ENCODE measurements at places on chromosomes 12 and 14.

DNA sequence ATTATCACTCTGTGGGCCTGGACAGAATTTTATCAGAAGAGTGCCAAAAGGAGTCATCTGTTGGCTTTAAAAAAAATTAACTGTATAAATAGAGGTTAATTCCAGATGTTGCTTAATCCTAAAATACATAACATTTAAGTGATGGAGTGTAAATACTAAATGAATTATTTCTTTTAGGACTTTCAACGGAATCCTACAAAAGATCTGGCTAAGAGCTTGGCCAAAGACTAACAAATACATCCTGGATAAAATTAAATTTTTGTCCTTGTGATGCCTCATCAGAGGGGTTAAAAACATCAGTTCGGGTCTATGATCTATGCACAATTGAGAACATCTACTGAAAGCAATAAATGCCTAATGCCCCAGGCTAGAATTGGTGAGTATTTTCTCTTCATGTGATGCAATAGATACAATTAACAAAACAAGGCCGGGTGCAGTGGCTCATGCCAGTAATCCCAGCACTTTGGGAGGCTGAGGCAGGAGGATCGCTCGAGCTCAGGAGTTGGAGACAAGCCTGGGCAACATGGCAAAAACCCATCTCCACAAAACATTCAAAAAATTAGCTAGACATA, 49.8 kb upstream of the RAP1B start:
- no peak for DNase-seq

DNA sequence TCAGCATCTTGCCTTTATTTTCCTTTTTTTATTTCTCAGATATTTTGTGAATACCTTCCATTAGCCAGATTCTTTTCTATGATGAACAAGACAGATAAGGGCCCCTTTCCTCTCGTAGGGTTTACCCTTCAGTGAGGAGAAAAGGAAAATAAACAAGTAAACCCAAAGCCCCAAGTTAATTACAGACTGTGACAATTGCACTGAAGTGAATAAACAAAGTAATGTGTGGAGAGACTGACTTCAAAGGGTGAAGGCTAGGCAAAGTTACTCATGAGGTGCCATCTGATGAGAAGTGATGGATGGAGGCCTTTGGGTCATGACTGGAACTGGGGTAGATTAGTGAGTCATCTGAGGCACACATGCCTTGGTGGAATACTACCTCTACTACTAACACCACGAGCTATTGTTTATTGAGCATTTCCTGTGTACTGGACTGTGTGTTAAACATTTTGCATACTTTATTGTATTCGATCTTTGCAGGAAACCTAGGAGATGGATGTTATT, 143.4 kb upstream of the PRICKLE1 start:
- no peak for DNase-seq

DNA sequence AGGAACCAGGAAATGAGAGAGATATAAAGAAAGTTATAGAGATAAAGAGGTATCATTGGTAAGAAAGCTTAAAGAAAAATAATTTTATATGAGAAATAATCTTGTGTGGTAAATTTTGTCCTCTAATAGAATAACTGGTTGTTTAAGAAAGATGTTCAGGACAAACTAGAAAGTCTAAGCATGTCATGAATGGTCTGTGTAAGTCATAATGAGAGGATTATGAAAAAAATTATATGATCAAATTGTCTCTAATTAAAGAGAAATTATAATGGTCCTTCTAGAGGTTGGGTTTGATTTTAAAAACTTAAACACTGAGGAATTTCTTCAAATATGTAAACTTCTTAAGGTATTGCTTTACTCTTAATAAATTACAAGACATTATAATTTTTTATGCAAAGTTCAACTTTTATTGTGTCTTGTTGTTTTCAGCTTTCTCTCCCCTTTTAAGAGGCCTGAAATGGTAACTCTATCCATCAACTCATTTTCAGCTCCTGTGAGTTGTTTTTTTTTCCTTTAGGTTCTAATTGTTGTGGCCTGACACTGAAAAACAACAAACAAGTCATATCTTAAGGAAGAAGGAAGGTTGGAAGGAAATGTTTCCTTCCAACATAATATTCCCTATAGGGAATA, 88.2 kb upstream of the CNOT2 start:
- no peak for DNase-seq

DNA sequence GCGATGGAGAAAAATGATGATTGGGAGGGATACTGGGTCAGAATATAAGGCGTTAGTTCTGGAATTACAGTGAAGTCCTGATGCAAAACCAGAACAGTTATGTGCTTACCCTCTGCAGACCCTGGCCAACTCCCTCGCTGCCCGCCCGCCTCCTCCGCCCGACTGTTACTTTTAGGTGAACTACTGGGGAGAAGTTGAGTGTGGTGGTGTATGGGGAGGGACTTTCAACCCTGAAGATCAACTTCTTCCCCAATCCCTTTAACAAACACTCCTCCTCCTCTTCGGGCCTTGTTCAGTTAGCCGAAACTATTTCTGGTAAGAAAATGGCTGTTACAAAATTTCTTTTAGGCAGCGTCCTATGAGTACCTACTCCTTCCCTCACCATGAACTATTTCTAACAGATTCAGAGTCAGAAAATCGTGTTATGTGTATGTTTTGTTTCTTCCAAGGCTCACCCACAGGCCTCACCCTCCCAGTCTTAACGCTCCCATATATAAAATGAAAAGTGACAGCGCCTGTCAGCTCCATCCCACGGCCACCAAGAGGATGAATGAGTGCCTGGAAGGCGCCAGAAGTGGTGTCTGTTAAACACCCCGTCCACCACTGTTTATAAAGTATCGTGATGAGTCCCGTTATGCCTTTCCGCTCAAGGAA, 1.3 kb downstream of the FBXO33 start:
- DNase-seq: no peak

GRCh38 chr14:31926123-31926522, 151.0 kb upstream of the ARHGAP5 start:
- DNase-seq: no peak

DNA sequence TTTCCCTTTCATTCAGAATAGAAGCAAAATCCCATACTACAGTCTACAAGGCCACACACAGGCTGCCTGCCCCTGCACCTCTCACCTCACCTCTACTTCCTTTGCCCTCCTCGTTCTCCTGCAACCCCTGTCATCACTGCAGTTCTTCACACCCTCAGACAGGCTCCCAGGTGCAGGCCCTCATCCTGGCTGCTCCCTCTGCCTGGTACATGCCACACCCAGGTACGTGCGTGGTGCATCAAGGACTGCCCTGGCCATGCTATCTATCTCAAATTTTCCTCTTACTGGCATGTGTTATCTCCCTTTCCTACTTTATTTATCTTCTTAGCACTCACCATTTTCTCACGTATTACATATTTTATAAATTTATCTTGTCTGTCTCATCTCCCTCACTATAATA, 24.3 kb downstream of the TM7SF3 start:
- DNase-seq: no peak

DNA sequence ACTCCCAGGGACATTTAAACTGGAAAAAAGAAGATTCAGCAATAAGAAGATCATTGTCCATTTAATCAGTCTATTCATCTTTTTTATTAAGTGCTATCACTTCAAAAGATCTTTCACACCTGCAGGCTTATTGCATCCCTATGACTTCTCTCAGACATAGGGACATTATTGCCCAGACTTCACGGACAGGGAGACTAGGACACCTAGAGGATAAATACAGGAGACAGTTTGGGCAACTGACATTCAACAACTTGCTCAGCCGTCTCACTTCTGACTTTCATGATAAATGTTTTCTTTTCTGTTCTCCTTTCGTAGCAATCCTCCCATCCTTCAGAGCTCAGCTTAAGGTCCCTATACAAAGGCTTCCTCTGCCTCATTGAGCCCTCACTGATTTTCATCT, 84.3 kb downstream of the TMEM30B start:
- no peak for DNase-seq

GRCh38 chr12:52247622-52248540, 14.8 kb downstream of the KRT7 start:
- DNase-seq: no peak

DNA sequence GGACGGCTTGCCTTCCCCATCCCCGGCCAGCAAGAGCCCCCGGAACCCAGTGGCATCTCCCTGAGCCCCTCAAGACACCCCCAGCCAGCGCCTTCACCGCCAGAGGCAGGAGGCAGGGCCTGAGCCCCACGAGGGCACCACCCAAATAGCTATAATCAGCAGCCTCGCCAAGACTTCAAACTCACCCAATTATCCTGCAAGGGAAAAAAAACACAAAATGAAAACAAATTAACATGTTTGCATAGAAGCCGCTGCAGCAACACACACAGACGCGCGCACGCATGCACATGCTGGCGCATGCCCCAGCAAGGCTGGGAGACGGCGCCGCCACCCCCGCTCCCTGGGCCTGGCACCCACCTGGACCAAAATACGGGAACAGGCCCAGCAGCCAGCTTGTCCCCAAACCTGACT, 15.8 kb downstream of the FAM222A start:
- DNase-seq: no peak

DNA sequence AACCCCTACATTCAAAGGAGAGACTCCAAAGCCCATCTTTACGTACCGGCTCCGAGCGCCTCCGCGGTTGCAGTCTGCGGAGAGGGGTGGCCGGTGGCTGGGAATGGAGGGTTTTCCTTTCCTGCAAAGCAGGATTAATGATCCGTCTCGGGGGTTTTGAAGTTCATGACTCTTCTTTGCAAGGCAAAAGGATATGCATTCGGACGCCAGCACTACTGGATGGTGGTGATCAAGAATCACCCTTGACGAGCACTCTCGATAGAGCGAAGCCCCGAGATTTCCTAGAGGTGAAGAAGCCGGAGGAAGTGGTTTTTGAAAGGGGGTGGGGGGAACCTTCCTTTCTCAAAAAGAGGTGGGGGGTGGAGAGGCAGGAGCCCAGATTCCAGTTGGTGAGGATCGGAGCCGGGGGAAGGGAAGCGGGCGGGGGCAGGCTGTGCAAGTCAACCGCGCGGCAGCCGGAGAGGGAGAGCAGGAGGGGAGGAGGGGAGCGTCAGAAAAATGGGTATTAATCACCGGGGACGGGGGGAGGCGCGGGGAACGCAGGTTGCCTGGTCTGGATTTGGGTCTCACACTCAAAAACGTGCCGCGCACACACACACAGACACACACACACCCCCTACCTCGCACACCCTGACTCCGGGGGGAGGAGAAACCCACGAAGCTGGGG, at the start of gene GRIN2B:
Gene GRIN2B, minus strand, starts transcription at position 307 of the 667 bp plus-strand sequence. CDS start 115,394 bp downstream, outside the sequence.
- DNase-seq: no peak

DNA sequence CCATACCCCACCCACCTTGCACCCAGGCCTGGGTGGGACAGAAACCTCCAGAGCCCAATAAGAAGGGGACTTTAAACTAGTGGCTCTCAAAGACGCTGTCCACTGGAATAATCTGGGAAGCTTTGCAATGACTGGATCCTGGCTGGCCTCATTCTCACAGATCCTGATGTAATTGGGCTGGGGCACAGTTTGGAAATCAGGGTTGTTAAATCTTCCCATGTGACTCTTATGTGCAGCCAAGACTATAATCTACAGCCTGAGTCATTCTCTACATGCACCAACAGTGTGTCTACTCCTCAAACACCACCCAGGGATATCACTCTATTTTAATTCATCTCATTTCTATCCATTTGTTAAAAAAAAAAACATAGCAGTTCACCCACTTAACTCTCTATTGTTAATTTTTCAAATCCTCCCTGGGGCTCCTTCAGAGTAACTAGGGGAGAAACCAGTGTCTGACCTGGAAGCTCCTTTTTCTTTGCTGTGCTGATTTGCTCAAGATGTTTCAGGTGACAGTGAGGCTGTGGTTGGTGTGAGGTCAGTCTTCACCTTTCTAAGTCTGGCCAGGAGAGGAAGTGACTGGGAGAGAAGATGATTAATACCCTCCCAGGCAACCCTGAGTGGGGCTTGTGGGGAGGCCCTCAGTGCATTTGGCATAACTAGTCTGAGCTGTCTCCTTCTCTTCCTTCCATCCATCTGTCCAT, 211.6 kb upstream of the SFSWAP start:
- DNase-seq: no peak

DNA sequence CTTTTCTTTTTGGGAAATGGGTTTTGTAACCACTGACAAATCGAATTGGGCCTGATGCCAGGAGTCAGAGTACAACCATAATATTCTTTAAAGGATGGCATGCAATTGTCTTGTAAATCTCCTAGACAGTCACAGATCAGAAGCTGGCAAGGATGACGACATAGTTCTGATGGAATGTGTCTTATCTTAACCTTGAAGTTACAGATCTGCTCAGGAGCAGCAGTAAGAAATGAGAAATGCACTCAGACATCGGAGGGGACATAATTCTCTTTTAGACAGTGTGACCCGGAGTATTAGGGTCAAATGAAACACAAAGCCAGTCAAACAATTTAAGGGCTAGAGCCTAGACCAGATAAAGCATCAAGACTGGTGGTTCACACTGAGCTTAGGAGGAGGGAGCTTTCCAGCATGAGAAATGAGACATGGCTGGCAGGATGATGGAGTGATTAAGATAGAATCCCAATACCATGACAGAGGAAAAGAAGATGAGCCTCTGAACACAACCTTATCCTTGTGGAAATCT, 17.5 kb downstream of the CBX5 start:
- DNase-seq: no peak

GRCh38 chr14:58401587-58401986, 5.9 kb downstream of the TOMM20L start:
- DNase-seq: no peak

DNA sequence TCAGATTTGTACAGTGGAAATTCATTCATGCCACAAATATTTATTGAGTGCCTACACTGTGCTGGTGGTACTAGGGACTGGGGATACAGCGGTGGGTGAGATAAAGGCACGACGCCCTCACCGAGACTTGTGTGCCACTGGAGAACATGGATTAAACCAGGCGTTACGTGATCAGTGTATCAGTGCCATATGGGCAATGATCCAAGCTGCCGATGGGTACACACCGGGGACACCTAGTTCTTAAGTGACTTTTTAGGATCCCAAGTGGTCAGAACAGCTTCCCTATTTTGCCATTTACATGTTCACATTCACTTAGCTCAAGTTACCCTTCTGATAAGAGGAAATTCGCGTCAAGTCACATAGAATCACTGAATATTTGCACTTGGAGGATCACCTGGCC, 236.7 kb downstream of the CACNA1C start:
- no peak for DNase-seq

GRCh38 chr12:27333403-27334009, 870 bp downstream of the BMAL2 start:
- no peak for DNase-seq

DNA sequence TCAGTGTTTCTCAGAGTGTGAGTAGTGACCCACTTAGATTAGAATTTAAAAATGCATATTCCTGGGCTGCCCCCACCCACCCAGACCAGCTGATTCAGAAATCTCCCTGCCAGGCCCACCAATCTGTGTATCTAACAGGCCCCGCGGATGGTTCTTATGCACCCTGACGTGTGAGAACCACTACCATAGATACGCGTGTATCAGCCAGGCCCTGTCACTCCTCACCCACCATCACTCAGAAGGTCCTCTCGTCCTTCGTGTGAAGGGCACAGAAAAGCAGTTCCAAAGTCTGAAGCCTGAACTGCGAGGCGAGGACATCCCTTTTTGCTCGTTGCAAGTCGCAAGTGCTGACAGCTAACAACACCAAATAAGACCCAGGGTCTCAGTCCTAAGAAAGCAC, 72.4 kb downstream of the IFT43 start:
- DNase-seq: no peak

DNA sequence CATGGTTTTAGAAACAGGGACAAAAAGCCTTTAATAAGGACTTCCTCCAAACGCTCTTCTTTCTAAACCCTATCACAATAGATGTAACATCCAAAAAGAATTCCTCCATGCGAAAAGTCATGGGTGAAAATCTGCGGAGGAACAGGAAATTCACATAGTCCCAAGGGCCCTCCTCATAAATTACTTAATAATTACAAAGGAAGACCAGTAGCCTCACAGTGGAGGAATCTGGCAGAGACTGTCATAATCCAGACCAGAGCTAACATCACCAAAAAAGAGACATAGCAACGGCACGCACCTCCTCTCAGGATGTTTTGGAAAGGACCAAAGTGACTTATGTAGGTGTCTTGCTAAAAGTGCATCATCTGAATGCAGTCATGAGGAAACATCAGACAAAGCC, 165.7 kb downstream of the ANO2 start:
- no peak for DNase-seq
